ENCODE measurements at places on chromosomes 7 and 10.

DNA sequence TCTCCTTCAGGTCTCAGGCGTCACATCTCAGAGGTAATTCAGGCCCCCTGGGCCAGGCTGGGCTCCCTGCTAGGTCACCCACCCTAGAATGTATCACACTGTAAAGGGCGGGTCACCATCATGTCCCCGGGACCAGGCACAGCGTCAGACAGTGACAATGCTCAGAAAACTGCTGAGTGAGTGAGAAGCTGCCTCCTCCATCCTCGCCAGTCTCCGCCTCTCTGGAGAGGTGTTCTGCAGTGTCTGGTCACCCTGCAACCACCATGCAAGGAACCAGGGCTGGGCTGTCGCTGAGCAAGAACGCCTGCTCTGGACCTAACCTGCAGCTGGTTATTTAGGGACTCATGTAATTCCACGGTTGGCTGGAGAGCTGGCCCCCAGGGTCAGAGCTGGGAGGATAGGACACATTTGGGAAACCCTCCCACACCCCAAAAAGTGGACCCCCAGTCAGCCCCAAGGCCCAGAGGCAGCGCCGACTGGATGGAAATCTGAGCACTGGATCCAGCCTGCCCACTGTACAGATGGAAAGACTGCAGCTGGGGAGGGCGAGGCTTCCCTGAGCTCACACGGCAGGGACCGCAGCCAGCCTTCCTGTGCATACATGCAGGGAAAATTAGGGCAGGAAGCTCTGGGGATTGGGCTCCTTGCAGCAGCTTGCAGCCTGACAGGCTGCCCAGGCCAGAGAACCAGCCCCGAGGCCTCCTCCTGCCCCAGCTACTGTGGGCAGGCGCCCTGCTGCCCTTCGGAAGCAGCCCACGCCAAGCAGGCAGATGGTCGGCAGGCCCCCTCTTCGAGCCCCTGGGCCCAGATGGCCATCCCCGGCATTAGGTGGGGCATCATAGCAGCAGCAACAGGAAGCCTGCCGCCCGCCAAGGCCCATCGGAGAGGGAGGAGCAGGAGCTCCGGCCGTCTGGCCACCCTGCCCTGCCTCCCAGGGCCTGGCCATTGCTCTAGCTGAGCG is 105.4 kb upstream of the ZMIZ1 start:
- no peak for DNase-seq

GRCh38 chr7:119708891-119709290 is 564.1 kb upstream of the KCND2 start:
- DNase-seq, result no peak

- peak; percentile 79 for DNase-seq
These were observed 98.8 kb upstream of the ZNF722 start for GRCh38 chr7:63899691-63900393.

GRCh38 chr7:128530855-128531104 is 54.2 kb downstream of the METTL2B start:
- DNase-seq, result no peak

- no peak for DNase-seq
These were observed 105.3 kb downstream of the PTPN20 start for GRCh38 chr10:47016564-47016963.

DNA sequence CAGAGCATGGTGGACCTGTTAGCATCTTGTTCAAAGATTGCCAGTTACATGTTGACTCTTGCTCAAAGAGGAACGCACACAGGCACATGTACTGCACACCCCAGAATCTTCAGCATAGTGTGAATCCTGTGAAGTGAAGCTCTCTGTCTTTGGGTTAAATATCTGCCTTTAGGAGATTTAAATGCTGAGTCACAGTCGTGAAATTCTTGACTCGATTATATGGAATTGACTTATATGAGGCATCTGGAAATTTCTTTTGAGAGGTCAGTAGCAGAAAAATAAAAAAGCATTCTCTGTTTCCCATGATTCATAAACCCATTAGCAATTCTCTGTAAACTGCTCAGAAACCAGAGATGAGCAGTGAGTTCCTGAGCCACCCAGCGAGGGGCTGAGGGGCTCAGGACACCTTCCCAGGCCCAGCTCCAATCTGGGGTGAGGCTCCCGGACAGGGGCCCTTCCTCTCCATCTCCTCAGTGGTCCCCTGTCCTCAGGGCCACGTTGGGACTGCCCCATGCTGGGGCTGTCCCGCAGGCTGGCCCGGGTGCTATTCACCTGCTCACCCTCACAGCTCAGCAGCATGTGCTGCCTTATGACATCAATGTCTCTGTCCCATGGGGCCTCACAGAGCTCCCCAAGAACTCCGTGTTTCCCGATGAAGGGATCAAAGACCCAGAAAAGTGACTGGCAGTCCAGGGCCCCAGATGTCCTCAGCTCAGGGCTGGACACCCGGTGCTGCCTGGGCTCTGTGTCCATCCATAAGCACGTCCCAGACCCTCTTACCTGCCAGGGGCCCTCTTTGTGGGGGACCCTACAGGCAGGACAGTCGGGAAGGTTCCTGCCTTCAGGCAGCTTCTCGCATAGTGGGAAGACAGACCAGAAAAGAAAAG is 50.0 kb upstream of the INSIG1 start:
- DNase-seq, result no peak

Measured in CD4-positive, alpha-beta T cell treated with Interleukin-17A for 1 hour (primary cell).